Stimulated activated CD4-positive, alpha-beta T cell treated with anti-CD3 and anti-CD28 coated beads, Interleukin-4, amount 100 ng/mL, for 48 hours (primary cell): ENCODE measurements at places on chromosomes 11 and 22.

- no peak for DNase-seq
These were observed 720 bp downstream of the PACS1 start for GRCh38 chr11:66070604-66071380.

- no peak for DNase-seq
These were observed 1.7 kb downstream of the CLPB start for GRCh38 chr11:72432347-72433287.

- DNase-seq: no peak
These were observed 648.0 kb upstream of the KIRREL3 start for GRCh38 chr11:127648583-127648982.

- DNase-seq: no peak
These were observed 1.7 kb upstream of the INCENP start for GRCh38 chr11:62122076-62122475.

- peak; percentile 9 for DNase-seq
These were observed 141.1 kb downstream of the RCN1 start for GRCh38 chr11:32231909-32232493.

DNA sequence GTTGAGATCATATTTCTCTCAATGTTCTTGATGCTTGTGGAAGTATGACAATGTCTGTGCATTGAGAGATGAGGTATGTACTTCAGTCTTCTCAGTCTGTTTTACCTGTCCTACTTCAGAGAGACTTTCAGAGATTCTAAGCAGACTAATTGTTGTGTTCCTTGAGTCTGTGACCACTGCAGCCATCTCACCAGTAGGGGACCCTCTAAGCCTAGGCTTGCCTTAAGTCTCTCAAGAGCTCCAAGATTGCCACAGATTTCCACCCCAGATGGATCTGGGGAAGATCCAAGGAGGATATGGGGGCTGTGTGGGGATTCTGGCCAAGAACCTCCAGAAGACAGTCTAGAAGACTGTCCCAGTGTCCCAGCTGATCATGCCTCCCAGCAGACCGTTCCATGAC, 179.9 kb upstream of the PLET1 start:
- no peak for DNase-seq

GRCh38 chr11:19812096-19812495, 99.5 kb downstream of the NAV2 start:
- no peak for DNase-seq

- no peak for DNase-seq
These were observed 570.3 kb downstream of the OPCML start for GRCh38 chr11:132962041-132962440.

GRCh38 chr11:46533396-46534100, 60.3 kb downstream of the AMBRA1 start:
- DNase-seq: no peak
